Motor neuron (in vitro differentiated cells): ENCODE measurements at places on chromosomes 2 and 18. TPM values are rescaled to one million over a fixed set of nuclear protein-coding genes. Genes with fewer than 3 reads are reported as not detected.

DNA sequence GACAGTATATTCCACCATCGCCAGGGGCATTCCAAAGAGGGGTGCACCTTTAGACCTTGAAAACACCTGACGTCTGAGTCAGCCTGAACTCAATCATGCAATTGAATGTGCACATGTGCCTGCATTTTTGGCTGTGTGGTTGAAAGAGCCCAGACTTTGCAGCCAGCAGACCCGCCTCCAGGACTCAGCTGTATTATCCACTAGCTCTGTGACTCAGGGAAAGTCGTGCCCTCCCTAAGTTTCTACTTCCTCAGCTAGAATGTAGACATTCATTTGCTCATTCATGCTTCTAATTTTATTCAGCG is 94.2 kb downstream of the LRRC30 start:
- ATAC-seq: no peak

- ATAC-seq: no peak
Observed at GRCh38 chr2:101300836-101301235, 7.7 kb downstream of the RNF149 start.

- ATAC-seq: no peak
Observed at GRCh38 chr18:393574-393957, 106.9 kb downstream of the COLEC12 start.

GRCh38 chr2:16407358-16407757 is 258.3 kb downstream of the CYRIA start:
- ATAC-seq: no peak

GRCh38 chr2:127106457-127106990 is 430 bp downstream of the BIN1 start:
- peak; percentile 6 for ATAC-seq

GRCh38 chr2:72722492-72723070 is 103.3 kb downstream of the EXOC6B start:
- no peak for ATAC-seq

DNA sequence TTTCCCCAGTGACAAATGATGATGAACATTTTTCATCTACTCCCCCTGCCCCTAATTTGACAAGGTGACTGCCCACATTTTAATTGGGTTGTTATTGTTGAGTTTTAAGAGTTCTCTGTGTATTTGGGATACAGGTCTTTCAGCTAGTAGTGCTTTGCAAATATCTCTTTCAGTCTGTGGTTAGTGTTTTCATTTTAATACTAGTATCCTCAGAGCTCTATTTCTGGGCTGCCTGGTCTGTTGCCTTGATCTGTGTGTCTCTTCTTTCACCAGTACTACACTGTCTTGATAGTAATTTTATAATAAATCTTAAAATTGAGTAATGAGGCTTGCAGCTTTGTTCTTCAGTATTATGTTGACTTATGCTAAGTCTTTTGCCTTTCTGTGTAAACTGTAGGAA is 19.7 kb downstream of the EIF5B start:
- no peak for ATAC-seq

DNA sequence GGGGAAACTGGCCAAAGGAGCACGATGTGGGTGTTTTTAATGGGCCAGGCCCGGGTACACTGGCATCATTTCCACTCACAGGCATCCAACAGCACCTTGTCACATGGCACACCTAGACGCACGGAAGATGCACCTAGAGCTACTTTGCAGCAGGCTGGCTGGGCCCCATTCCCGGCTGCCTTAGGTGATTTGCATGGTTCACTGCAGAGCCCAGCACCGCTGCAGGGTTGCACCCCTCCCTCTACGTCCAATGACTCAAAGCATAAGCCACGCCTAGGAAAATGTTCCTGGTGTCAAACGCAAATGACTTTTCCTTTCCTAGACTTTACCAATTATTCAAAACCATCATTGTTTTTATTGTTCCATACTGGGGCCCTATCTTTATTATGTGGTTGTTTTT is 222.9 kb downstream of the EIPR1 start:
- ATAC-seq: no peak

The RIT2 gene
- 15.9 and 22.0 TPM in 2 replicates for total RNA-seq

The PROM2 gene
- total RNA-seq: 0.71 and 2.0 TPM in 2 replicates

The DYNAP gene
- total RNA-seq: not detected in 2 replicates
